Skeletal muscle tissue (tissue), 5 donors: ENCODE measurements at places on chromosomes 1 and 21. TPM values are rescaled to one million over a fixed set of nuclear protein-coding genes. Genes with fewer than 3 reads are reported as not detected.

CITED4 gene
- 1.6 TPM for total RNA-seq

CATSPERE gene
- total RNA-seq: 3.1 TPM

LCE2A gene
- total RNA-seq: not detected

ATP5PO gene
- total RNA-seq: 258 TPM

HRNR gene
- total RNA-seq: not detected

ACTL8 gene
- not detected for total RNA-seq
